ENCODE measurements at places on chromosomes 3 and 15. TPM values are rescaled to one million over a fixed set of nuclear protein-coding genes. Genes with fewer than 3 reads are reported as not detected.

Gene FBXO40
- total RNA-seq: 2.6 TPM

Gene ABHD5
- 24.0 TPM for total RNA-seq

Gene PPM1L
- 86.3 TPM for total RNA-seq

Gene CLDN1
- total RNA-seq: 1.0 TPM

Gene GABRG3
- 27.3 TPM for total RNA-seq

Gene CPEB1
- 46.9 TPM for total RNA-seq

Gene MELTF
- 8.6 TPM for total RNA-seq

Gene SLC28A2
- total RNA-seq: not detected

Gene GP9
- total RNA-seq: not detected

Gene SLC6A1
- total RNA-seq: 176 TPM

Gene ANKRD63
- 4.1 TPM for total RNA-seq

Gene FANCD2OS
- total RNA-seq: not detected

Gene PDE8A
- 124 TPM for total RNA-seq

Gene PPP1R14D
- total RNA-seq: not detected

Measured in dorsolateral prefrontal cortex (tissue), 122 donors.